Osteocyte (in vitro differentiated cells): ENCODE measurements at places on chromosomes 16 and 17. TPM values are rescaled to one million over a fixed set of nuclear protein-coding genes. Genes with fewer than 3 reads are reported as not detected.

DNA sequence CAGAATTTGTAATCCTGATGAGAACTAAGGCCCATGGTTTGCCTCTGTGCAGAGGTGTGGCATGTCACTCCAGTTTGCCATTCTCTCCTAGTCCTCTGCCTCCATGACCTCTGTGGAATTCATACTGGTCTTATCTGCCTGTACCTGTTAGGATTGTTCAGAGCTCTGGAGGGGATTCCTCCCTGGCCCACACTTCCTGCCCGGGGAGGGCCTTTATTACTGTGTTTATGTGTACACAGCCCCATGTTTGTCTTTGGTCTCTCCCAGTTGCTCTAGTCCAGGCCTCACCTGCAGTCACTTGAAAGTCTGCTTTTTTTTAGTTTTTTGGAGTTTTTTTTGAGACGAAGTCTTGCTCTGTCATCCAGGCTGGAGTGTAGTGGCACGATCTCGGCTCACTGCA, 36.4 kb downstream of the RHBDL3 start:
- no peak overlapping the region for H3K27ac ChIP-seq
- no peaks in the 10 kb centered on the region for H3K36me3 ChIP-seq
- no peak for DNase-seq
- no peaks in the 10 kb centered on the region for H3K27me3 ChIP-seq
- H3K4me1 ChIP-seq = peaks cover 15% of the 10 kb centered on the region

DNA sequence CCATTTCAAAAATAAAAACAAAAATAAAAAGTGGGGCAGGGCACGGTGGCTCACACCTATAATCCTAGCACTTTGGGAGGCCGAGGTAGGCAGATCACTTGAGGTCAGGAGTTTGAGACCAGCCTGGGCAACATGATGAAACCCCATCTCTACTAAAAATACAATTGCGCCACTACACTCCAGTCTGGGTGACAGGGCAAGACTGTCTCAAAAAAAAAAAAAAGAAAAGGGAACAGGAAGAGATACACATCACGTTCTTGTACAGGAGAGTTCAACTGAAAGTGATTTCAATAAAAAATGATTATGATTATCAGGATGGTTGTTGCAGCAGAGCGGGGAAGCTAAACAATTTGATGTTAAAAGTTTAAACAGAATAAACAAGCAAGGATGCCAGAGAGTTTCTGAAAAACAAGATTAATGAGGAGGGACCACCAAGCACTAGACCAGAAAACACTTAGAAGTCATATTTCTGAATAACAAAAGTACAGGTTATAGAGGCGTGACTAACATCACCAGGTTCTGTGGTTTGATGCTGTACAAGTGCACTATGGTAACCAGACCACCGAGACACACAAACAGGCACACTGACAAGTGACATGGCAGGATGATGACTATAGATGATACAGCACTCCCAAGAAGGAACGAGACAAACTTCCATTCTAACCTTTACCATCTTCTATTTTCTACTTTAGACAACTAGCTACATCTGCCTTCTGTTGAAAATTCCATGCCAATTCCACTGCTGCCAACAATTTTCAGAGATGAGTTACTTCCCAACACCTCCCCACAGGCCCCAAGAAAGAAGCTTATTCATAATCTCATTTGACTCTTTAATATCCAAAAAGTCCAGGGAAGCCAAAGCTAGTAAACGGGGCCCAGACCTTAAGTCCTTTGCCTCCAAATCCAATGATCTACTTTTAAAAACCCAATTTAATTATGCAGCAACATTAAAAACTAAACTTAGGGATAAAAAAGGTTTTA, 11.8 kb downstream of the DNAJA2 start:
- peaks cover 1% of the 10 kb centered on the region for H3K4me1 ChIP-seq
- no peaks in the 10 kb centered on the region for H3K27me3 ChIP-seq
- peaks cover 61% of the 10 kb centered on the region for H3K36me3 ChIP-seq

DNA sequence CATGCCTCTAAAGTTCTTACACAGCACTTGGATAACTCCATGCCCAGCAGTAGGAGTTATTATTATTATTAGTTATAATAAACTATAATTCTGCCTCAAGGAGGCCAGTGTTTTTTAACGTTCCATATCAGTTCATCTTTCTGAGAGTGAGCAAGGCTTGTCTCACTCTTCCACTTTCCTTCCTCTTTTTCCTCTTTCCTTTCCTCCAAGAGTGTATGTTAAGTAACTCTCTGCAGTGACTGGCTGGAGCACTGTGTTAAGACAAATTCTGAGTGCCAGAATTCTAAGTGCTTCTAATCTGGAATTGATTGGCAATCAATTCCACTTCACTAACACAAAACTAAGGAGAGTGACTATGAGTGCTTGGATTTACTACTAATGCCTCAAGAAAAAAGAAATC, 16.4 kb downstream of the CLEC19A start:
- H3K36me3 ChIP-seq = no peaks in the 10 kb centered on the region
- H3K27me3 ChIP-seq = no peaks in the 10 kb centered on the region
- no peaks in the 10 kb centered on the region for H3K4me1 ChIP-seq
- DNase-seq = no peak
- H3K27ac ChIP-seq = no peak overlapping the region

DNA sequence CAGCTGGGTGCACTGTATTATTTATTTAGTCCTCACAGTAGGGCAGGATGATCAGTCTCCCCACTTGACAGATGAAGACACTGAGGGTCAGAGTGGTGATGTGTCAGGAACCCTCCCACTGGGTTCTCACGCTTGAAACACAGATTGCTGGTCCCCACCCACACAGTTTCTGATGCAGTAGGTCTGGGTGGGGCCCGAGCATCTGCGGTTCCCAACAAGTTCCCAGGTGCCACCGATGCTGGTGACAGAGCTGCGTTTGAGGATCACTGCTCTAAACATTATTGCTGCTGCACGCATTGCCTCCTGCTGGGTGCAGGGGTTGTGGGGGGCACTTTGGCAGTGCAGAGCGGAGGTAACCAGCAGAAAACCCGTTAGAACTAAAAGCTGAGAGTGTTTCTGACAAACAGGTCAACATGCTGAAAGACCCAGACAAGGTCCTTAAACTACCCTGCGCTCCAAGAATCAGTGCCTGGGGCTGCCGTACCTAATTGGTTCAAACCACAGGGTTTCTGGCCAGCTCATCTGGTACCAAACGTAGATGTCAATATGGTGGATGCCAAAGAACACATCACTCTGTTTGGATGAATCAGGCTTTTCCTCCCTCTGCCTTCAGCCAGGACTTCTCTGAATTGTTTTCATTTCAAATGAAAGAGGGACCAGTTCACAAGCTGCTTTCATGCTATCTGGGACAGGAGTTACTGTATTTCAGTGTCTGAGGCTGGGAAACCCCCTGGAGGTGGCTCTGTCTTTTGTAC, 76.0 kb downstream of the ABCC1 start:
- H3K4me1 ChIP-seq = peaks cover 79% of the 10 kb centered on the region
- peak overlapping the region; percentile 8 for H3K4me3 ChIP-seq
- DNase-seq = peak; percentile 88
- H3K27ac ChIP-seq = peak overlapping the region; percentile 98
- peaks cover 37% of the 10 kb centered on the region for H3K36me3 ChIP-seq

DNA sequence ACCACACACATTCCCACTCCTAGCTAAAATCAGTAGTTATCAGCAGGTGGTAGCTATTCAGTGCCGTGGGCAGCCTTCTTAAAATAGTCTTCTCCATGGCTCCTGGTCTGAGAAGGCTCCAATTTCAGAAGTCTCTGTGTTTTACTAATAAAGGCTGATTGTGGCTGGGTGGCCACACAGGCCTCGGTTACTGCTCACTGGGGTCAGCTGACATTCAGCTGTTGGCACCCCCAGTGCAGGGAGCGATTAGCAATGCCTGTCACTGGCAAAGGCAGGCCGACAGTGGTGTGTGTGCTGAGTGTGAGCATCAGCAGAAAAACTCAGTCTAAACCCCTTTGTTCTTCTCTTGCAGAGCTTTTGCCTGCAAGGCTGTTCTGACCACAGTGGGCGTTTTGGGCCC, 16.6 kb upstream of the DBNDD1 start:
- DNase-seq = no peak
- peaks cover 14% of the 10 kb centered on the region for H3K4me1 ChIP-seq
- H3K27ac ChIP-seq = peak overlapping the region; percentile 29
- H3K27me3 ChIP-seq = peaks cover 3% of the 10 kb centered on the region

DNA sequence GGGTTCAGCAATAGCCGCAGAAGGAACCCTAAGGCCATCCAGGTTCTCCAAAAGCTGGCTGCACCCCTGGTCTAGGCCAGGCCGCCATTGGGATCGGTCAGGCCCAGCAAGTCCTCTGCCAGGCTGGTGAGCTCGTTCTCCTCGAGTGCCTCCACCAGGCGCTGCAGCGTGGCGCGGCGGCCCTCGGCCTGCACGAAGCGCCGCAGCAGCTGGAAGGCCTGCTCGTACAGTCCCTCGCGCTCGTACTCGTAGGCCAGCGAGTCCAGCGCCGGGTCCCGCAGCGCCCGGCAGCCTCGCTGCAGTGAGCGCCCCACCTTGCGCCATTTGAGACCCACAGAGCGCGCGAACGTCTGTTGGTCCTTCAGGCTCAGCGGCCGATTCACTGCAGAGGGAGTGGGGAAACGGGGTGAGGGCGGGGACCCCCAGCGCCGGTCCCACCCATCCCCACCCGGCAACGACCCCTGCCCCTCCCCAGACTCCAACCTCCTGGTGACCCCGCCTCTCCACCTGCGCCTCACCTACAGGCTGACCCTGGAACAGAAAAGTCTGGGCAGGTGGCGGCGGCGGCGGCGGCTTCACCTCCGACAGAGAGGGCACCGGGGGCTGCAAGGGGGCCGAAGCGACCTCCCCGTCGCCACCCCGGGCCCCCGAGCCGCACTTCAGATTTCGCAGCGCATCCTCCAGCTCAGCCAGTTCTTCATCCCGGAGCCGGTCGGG, 3.9 kb upstream of the B3GNT9 start:
- H3K27me3 ChIP-seq = peaks cover 19% of the 10 kb centered on the region
- DNase-seq = no peak
- H3K36me3 ChIP-seq = peaks cover 2% of the 10 kb centered on the region
- peaks cover 19% of the 10 kb centered on the region for H3K4me1 ChIP-seq
- peak overlapping the region; percentile 63 for H3K4me3 ChIP-seq
- no peak overlapping the region for H3K27ac ChIP-seq

GRCh38 chr16:85995541-85996423, 96.8 kb downstream of the IRF8 start:
- H3K4me3 ChIP-seq = no peak overlapping the region
- no peaks in the 10 kb centered on the region for H3K4me1 ChIP-seq

DNA sequence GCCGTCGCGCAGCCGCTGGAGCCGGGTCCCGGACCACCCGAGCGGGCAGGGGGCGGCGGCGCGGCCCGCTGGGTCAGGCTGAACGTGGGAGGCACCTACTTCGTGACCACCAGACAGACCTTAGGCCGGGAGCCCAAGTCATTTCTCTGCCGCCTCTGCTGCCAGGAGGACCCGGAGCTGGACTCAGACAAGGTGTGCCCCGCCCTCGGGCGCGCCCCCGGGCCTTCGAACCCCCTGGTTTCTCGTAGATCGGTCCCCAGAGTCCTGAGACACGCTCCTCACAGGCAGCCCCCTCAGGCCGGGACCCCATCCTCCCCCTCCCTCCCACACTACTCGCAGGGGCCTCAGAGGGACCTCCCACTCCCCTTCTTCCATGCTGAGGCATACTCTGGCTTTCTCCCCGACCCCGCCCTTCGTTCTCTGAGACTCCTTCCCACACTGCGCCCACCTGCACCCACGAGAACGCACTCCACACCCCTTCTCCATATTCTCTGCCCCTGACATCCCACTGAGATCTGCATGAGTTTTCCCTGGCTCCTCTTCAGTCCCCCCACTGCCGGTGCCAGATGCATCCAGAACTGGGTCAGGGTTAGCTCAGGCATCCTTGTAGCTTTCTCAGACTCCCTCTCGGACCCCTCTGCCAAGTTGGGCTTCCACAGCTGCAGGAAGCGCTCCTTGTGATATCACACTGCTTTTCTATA, 523 bp downstream of the KCTD2 start:
- peak overlapping the region; percentile 75 for H3K27ac ChIP-seq
- H3K4me1 ChIP-seq = peaks cover 32% of the 10 kb centered on the region
- no peak for DNase-seq

DNA sequence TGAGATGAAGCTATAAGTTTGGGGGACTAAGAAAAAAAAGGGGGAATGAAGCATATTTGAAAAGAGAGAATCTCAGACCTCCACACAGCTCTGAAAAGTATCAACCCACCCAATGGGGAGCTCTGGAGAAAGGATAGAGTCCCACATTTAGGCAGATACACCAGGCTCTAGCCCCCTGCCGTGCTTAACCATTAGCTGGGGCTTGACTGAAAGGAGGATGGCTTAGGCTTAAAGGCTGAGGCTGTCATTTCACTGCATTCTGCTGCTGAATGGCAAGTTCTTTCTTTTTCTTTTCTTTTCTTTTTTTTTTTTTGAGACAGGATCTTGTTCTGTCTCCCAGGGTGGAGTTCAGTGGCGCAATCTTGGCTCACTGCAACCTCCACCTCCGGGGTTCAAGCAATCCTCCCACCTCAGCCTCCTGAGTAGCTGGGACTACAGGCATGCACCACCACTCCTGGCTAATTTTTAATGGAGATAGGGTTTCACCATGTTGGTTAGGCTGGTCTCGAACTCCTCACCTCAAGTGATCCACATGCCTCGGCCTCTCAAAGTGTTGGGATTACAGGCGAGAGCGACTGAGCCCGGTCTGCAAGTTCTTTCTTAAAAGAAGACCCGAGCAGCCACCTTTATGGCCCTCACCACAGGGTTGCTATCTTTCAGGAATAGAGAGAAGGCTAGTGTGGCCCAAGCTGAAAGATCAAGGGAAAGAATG, 9.0 kb upstream of the MMP2 start:
- H3K4me3 ChIP-seq = no peak overlapping the region
- no peak for DNase-seq
- H3K36me3 ChIP-seq = no peaks in the 10 kb centered on the region

DNA sequence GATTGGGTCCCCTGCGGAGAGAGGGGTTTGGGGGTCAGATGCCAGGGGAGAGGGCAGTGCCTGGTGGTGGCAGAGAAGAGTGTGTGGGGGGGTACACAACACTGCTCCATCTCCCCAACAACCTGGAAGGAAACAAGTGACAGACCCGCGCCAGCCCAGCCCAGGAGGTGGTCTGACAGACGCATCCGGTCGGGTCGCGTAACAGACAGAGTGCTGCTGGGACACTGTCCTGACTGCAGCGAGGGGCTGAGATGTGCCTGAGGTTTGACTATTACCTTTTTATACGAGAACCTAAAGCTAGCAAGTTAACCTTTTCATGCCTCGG, 16.2 kb downstream of the UNC13D start:
- H3K27me3 ChIP-seq = no peaks in the 10 kb centered on the region
- DNase-seq = no peak
- H3K27ac ChIP-seq = peak overlapping the region; percentile 27
- H3K36me3 ChIP-seq = peaks cover 3% of the 10 kb centered on the region

GRCh38 chr17:35189291-35189690, 4.9 kb downstream of the SLC35G3 start:
- peaks cover 2% of the 10 kb centered on the region for H3K27me3 ChIP-seq
- no peak for DNase-seq
- no peak overlapping the region for H3K27ac ChIP-seq
- H3K36me3 ChIP-seq = no peaks in the 10 kb centered on the region

Gene TSPAN10
- total RNA-seq = 1.1 and 1.6 TPM in 2 replicates

Gene NAGS
- 0.29 and 0.78 TPM in 2 replicates for total RNA-seq

Gene PIK3R5
- total RNA-seq = not detected in 2 replicates

Gene SALL1
- total RNA-seq = 0.73 and 0.78 TPM in 2 replicates

Gene DNAJA2
- total RNA-seq = 60.2 and 63.5 TPM in 2 replicates

Gene CCDC92B
- total RNA-seq = not detected in 2 replicates

Gene PIK3R6
- not detected in 2 replicates for total RNA-seq
